ENCODE measurements at places on chromosomes 2 and 18. TPM values are rescaled to one million over a fixed set of nuclear protein-coding genes. Genes with fewer than 3 reads are reported as not detected.

Gene SPATS2L
- total RNA-seq: 96.8 TPM

Gene CXCR1
- 6.4 TPM for total RNA-seq

Gene MATN3
- 3.6 TPM for total RNA-seq

Gene GKN1
- total RNA-seq: not detected

Gene IL36G
- total RNA-seq: not detected

Gene CCDC102B
- total RNA-seq: 78.8 TPM

Gene CRYGD
- not detected for total RNA-seq

Gene CYP26B1
- total RNA-seq: 2.6 TPM

Gene C1QL2
- total RNA-seq: not detected

Gene RAX
- total RNA-seq: not detected

Gene KCNG2
- 1.7 TPM for total RNA-seq

Gene FAP
- total RNA-seq: 24.6 TPM

Data from lung (tissue), 17 donors.